Myocyte (in vitro differentiated cells): ENCODE measurements at places on chromosomes 1 and 21.

DNA sequence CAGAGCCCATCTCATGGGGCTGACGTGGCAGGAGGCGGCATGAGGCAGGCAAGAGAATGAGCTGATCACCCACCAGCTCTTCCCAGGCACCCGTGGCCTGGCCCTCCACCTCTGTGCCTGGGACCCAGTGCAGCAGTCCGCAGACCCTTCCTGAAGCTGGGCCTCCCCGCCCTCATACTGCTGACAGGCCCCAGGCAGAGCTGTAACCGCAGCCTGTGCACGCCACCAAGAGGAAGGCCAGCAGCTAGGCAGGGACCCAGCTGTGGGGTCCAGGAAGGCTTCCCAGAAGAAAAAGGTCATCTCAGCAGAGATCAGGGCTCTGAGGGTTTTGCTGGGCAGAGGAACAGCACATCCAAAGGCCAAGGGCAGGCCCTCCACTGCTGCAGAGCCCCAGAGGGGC lies 9.8 kb upstream of the MTFR1L start:
- no peak for DNase-seq

- no peak for DNase-seq
Observed at GRCh38 chr1:205532996-205533735, 28.7 kb downstream of the CDK18 start.

DNA sequence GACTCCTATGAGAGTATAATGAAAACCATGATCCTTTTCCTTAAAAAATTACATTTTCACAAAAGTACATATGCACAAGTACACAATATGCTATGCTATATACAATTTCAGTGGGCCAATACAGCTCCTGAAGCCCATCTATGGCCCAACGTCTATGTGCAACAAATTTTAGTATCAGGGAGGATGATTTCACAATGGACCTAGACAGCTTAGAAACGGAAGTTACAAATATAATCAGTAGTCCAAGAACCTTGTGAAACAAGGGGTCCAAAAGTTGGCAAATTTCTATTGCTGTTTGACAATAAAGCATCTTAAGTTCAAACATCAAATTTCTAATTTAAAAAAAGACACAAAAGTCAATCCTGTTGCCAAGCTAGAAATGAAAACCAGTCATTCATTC lies 87.0 kb downstream of the DPYD start:
- DNase-seq = no peak

- no peak for DNase-seq
Observed at GRCh38 chr21:18477043-18477442, 73.5 kb upstream of the TMPRSS15 start.

GRCh38 chr1:45493116-45493697 lies 2.2 kb upstream of the TESK2 start:
- peak; percentile 70 for DNase-seq

DNA sequence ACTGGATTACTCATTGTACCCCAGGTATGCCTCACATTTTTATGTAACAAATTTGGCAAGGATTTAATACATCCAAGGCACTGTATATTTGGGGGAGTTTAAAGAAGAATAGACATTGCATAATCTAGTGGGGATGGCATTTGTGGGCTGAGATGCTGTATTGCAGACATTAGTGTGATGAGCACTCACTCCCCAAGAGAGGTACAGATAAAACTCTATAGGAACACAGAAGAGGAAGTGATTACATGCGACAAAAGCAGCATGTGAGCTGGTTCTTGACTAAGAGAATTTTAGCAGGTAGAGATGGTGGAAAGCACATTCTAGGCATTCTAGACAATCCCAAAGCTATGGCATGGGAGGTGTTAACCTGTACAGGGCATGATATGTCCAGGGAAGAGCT lies 24.2 kb upstream of the CDC14A start:
- DNase-seq = no peak

DNA sequence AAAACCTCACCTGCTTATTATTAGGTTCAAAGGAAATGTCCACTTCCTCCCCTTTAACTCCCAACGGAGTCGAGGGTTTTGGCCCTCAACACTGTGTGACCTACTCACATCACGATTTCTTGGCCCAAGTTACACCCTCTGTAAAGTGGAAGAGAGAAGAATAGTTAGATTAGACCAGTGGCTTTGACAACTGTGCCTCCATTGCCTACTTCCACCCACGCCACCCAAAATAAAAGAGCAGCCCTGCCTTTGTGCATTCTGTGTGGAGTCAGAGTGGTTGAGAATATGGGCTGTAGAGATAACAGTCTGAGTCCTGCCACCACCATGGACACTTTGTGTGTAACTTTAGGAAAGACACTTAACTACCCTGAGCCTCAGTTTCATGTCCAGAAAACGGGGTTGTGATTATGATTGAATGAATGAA lies 4.1 kb upstream of the HDGF start:
- DNase-seq = no peak

GRCh38 chr1:174968750-174969244 lies 30.9 kb upstream of the CACYBP start:
- peak; percentile 84 for DNase-seq

- DNase-seq = no peak
Observed at GRCh38 chr1:106721790-106722189, 334.7 kb upstream of the PRMT6 start.

- DNase-seq = no peak
Observed at GRCh38 chr21:42255825-42256224, 36.9 kb downstream of the ABCG1 start.

DNA sequence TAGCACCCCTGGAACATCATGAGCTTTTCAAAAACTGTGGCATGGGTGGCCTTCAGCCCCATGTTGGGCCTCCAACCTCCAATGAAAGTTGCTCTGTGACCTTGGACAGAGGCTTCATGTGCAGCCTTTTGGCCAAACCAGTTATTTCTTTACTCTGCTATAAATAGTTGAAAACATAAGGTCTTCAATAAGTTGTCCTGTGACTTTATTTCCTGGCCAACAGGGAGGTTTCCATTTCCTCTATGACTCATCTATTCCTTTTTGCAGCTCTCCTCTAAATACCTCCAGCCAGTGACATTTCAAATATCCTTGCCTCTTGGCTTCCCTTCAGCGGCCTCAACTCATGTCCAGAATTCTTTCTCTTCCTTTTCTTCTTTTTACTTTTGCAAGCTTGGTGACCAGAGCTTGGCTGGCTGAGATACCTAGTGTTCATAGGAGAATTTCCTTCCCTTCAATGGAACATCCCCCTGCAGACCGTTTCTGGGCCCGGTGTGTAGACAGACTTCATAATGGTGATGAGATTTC lies 22.7 kb upstream of the TRIM67 start:
- peak; percentile 13 for DNase-seq

- DNase-seq = no peak
Observed at GRCh38 chr1:76682138-76682537, 185.1 kb upstream of the ST6GALNAC5 start.

- no peak for DNase-seq
Observed at GRCh38 chr21:20519076-20519475, 479.1 kb upstream of the NCAM2 start.

DNA sequence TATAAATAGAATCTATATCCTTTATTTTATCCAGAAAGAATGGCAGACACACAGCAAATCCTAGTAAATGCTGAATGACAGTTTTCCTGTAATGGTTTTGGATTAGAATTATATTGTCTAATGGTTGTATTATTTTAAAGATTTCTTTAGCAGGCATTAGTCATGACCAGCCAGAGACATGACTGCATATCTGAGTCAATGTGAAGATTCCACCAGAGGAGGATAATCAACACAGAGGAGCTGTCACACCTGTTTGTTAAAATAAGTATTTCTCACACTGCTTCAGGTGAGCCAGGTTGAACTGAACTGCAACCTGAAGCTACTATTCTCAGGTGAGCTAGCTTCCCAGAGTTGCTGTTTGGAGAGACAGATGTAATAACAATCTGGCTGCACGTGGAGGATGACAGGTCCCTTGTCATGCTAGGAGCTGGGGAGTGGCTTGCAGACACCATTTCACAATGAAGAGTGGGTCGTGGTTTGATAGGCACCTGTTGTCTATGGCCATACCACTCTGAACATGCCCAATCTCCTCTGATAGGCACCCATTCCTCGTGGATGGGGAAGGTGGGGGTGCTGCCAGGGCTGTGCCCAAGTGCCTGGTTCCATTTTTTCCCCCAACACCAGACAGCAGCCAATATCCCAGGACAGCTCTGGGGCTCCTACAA lies 94.3 kb downstream of the KCNJ6 start:
- peak; percentile 59 for DNase-seq

GRCh38 chr1:111221276-111221632 lies 6.3 kb upstream of the CHI3L2 start:
- no peak for DNase-seq

- DNase-seq = peak; percentile 26
Observed at GRCh38 chr1:219582296-219582695, 30.6 kb downstream of the ZC3H11B start.

- no peak for DNase-seq
Observed at GRCh38 chr1:165531021-165531420, 12.8 kb upstream of the LRRC52 start.

DNA sequence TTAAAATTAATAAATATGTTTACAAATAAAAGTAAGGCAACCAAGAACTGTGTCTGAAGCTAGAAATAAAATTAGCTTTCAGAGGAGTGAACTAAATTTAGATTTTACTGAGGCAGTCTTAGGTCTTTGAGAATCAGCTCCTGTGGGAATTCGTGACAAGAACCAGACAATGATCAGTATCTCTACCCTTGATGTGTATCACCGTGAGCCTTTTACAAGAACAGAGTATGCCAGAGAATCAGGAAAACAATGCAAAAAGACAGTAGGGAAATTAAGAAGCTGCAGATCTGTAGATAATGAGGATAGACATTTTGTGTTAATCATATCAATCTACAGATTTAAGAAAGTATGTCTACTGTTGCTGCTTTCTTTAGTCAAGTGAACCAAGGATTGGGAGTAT lies 351.0 kb downstream of the COL11A1 start:
- DNase-seq = no peak

GRCh38 chr1:153649137-153649862 lies 9.2 kb upstream of the SNAPIN start:
- DNase-seq = no peak

DNA sequence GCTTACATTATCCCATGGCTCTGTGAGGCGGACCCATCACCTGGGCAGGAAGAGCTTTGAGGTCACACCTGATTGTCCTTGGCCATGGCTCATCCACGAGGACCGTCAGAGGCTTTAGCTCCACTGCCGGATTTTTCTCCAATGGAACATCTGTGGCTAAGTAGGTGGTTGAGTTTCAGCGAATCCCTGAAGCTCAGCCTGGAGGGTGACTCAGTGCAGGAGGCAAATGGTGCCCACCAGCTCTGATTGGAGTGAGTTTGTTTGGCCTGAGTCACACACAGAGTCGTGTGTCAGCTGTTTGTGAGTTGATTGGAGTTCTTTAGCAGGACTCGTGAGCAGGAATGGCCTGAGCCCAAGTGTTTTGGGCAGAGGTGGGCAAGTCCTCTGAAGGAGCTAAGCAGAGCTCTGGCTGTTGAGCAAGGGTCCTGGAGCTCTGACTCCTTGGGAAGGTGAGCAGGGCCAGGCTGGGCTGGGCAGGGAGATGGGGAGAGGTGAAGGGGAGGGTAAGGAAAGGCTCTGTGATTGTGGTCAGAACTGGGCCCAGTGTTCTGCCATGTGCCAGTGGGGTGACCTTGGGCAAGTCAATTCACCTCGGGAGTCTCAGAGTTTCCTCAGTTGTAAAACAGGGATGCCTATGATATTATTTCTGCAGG lies 2.0 kb downstream of the SLC6A17 start:
- DNase-seq = peak; percentile 81

DNA sequence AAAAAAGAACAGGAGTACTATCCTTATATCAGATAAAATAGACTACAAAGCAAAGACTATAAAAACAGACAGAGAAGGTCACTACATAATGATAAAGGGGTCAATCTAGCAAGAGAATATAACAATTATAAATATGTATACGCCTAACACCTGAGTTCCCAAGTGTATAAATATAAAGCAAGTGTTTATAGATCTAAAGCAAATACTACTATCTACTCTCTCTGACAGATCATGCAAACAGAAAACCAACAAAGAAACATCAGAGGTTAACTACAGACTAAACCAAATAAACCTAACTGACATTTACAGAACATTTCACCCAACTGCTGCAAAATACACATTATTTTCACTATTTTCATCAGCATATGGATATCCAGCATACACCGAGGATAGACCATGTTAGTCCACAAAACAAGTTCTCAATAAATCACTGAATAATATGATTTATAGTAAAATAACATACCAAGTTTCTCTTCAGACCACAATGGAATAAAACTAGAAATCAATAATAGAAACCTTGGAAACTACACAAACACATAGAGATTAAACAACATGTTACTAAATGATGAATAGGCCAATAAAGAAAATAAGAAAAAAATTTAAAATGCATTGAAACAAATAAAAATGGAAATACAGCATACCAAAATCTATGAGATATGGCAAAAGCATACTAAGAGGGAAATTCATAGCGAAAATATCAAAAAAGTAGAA lies 22.7 kb downstream of the UCHL5 start:
- no peak for DNase-seq

DNA sequence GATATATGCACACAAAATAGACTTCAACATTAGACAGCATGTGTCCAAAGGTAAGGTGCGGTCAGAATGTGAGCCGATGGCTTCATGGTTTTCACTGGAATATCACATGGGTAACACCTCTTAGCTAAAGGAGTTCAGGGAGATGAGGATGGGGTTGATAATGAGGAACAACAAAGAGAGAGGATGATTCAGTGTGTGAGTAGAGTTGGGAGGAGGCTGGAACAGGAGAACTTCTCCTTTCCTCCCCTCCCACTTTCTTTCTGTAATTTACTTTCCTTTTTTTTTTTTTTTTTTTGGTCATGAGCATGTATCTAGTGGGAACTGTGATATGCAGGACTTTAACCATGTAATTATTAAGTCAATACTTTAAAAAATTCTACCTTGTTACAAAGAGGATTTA lies 99.4 kb downstream of the FASLG start:
- DNase-seq = no peak

GRCh38 chr21:25385341-25385740 lies 221.9 kb downstream of the MRPL39 start:
- DNase-seq = no peak

DNA sequence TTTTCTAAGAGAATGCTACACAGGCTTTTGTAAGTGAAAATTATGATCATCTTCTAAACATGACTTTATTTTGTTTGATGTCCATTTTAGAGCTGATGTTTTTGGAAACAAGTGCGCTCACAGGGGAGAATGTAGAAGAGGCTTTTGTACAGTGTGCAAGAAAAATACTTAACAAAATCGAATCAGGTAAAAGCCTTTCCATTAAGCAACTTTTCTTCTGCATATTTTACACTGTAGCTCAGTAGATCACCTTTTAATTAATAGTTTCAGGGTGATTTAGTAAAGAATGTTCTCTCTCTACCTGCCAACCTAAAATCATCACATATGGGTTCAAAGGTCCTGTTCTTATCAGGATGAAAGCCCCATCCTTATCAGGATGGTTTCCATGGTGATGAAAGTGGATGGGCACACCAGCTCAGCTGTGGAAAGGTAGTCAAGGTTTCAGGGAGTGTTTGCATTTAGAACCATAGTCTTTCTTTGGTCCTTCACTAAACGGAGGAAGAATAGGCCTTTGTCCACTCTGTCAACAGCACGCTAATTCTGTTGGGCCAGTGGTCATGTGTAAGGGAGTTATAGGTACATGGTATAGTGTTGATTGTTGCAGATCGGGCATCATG lies 28.1 kb downstream of the RAB4A start:
- DNase-seq = no peak

- DNase-seq = peak; percentile 29
Observed at GRCh38 chr21:16532840-16533239, 803.1 kb downstream of the USP25 start.
